ENCODE measurements at places on chromosomes 16 and 17.

GRCh38 chr16:61295311-61295710, 740.9 kb downstream of the CDH8 start:
- DNase-seq = peak; percentile 37

DNA sequence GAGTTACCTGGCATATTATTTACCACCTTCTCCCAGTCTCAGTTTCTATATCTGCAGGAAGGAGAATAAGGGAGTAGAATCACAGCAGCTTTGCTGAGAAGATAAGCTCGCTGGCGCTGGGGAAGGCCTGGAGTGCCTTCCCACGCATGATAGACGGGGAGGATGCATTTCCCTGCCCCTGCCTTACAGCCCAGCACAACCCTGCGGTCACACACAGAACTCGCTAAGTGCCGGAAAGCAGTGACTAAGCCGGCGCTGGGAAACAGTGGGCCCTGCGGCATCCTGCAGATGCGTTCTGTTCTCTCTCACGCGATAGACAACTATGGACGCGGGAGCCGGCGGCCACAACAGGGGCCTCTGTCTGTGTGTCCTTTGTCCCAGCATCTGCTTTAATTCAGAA, 4.8 kb downstream of the CA5A start:
- DNase-seq = peak; percentile 6

DNA sequence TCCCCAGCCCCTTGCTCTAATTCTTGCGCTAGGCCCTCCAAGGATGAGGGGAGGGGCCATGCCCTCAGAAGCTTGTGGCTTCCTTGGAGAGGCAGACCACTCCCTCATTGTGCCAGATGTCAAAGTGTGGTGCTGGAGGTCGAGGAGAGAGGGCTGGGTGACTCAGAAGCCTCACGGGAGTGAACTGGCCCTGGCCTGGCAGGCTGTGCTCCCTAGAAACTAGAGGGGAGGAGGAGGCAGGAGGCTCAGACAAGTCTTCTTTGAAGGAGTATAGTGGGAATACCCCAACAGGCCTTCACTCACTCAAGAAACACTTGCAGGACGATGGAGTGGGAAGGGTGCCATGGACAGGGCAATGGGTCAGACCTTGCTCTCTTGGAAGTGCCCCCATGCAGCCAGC, 18.5 kb downstream of the ANKRD40 start:
- peak; percentile 35 for DNase-seq

DNA sequence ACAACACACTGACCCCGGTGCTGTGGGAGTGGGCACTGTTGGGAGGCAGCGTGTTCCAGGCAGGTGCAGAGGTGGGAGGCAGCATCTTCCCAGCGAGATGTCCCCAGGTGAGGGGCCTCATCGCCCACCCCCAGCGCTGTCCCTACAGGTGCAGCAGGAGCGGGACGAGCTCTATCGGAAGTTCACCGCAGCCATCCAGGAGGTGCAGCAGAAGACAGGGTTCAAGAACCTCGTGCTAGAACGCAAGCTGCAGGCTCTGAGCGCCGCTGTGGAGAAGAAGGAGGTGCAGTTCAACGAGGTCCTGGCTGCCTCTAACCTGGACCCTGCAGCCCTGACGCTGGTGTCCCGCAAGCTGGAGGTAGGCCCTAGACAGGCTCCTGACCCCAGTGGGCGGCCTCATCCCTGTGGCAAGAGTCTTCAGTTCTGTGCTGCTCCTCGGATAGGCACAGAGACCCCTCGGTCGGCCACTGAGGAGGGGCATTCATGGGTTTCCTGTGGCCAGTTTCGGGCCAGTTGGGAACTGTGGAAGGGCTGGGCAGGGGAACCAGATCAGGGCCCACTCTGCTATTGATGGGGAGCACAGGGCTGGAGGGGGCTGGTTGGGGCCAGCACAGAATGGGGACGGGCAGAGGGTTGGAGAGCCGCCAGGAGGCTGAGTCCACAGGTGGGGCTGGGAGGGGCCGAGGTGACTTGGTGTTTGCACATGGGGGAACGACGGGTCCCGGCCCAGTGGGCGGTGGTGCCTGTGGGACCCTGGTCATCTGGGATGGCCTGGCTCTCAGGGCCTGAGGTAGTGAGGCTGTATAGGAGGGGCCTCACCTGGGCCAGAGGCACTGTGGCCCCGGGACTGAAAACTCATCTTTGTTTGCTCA, 21.1 kb upstream of the DBNDD1 start:
- DNase-seq = no peak

DNA sequence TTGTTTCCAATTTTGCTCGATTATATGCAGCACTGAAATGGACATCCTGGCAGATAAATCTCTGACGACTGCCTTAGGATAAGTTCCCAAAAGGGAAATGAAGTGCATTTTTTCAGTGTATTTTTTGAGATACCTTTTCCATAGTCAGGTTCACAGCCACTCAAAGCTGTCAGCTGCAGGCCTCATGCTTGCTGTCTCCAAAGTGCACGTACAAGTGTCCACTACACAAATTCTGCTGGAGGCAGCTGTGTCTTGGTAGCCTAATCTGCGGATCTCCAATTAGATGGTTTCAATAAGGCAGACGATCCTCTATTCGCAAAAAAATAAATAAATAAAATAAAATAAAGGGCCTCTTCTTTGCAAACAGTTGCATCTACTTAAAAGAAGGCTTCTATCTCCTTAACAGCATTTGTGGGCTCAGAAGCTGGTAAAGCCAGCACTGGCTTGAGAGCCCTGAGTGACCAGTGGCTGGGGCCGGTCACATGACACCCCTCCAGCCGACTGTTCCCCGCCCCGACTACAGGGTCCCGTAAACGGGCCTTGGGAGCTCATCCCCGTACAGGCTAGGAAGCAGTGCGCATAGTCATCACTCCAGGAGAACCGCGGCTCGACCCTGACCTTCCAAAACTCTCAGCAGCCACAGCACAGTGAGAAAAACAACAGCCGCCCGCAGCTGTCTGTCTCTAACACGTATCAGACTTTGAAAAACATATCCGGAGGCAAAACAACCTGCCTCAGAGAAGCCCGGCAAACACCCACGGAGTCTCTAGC, 18.8 kb downstream of the RPH3AL start:
- DNase-seq = no peak

DNA sequence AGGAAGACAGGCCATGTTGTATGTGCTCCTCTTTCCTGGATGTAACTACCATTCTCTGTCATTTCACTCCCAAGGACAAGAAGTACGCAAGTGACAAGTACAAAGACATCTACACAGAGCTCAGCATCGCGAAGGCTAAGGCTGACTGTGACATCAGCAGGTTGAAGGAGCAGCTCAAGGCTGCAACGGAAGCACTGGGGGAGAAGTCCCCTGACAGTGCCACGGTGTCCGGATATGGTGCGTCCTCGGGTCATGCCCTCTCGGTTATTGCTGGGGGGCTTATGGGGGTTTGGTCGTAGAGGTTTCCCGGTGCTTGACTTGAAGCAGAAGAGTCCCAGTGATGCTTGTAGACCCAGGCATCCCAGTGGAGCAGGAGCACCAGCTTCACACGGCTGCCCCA, 29.0 kb downstream of the PLD6 start:
- no peak for DNase-seq

DNA sequence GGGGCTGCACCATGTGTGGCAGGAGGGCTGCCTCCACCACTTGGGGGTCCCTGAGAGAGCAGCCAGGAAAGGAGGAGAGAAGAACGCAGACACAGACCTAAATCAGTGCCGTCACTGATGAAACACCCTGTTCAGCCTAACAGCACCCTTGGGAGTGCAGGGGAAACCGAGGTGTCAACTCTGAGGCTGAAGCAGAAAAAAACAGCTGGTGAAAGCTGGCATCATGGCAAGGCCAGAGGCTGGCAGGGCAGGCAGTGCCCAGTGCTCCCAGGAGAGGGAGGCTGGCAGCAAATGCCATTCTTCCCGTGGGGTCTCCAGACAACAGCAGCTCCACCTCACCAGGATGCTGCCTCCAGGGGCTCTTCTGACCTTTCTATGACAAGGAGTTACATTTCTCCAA, 23.1 kb downstream of the SPHK1 start:
- no peak for DNase-seq

GRCh38 chr17:3891626-3892094, 1.2 kb downstream of the CAMKK1 start:
- DNase-seq = peak; percentile 46

DNA sequence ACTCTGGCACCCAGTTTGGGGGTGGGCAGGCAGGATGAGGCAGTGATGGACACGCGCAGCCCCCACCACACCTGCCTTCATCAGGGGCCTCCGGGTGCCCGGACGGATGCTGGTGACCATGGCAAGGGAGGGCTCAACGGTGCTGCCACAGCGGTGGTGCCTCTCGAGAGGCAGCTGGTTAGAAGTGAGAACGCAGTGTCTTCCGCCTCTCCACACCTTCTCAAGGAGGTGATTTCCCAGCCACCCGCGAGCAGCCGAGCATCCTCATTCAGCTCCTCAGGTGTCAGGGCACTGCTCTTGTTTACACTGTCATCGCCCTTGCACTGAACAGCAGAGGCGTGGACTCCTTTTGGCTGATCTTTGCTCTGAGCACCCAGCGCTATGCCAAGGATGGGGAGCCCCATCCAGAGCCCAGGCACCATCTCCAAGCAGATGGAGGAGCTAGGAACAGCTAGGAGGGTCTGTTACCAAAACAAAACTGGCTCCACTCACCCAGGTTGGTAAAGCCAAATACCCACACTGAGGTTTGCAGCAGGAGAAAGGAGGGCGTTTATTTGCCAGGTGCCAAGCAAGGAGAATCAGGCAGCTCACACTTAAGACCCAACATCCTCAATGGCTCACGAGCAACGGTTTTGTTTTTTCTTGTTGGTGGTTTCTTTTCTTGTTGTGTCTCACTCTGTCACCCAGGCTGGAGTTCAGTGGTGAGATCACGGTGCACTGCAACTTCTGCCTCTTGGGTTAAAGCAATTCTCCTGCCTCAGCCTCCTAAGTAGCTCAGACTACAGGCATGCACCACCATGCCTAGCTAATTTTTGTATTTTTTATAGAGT, 174.3 kb upstream of the TNRC6C start:
- DNase-seq = no peak

DNA sequence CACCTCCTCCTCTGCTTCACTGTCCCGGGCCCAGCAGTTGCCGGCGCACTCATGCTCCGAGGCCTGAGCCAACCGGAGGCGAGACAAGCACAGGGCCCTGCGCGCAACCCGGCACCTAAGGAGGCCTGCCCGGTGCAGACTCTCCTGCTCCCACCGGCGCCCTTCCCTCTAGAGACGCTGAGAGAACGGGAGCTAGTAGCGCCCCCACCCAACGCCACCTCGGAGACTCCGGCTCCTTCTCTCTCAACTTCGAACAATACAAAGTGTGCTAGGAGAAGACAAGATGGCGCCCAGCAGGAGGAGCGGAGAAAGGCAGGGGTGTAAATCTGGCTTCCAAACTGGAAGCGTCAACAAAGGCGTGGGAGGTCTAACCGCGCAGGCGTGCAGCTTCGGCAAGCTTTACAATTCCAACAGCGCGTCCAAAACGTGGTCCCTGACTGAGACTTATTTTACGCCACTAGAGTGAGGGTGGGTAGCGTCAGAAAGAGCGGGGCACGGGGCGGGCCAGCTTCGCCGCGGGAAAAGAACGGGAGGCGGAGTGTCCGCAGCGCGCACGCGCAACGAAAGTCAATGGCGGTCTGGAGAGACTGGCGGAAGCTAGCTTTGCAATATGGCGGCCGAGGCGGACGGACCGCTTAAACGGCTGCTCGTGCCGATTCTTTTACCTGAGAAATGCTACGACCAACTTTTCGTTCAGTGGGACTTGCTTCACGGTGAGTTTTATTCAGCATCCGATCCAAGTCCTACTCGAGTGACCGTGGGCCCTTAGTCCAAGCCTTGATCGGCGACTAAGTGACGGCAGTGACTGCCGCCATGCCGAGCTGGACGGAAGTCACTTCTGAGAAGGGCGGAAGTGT, at the start of gene MPDU1:
Gene MPDU1 (plus strand): TSS at position 600 of the 857 bp plus-strand sequence. CDS start 11 bp downstream, at position 611.
- DNase-seq = peak; percentile 98

GRCh38 chr16:17744921-17745572, 274.3 kb upstream of the XYLT1 start:
- peak; percentile 30 for DNase-seq
